ENCODE measurements at places on chromosomes 6 and 20. TPM values are rescaled to one million over a fixed set of nuclear protein-coding genes. Genes with fewer than 3 reads are reported as not detected.

- H3K4me3 ChIP-seq: no peak overlapping the region
- peak; percentile 55 for DNase-seq
- peaks cover 7% of the 10 kb centered on the region for H3K27me3 ChIP-seq
- no peak overlapping the region for H3K27ac ChIP-seq
- no peaks in the 10 kb centered on the region for H3K4me1 ChIP-seq
- no peaks in the 10 kb centered on the region for H3K36me3 ChIP-seq
These were observed 2.5 kb downstream of the RSPO3 start for GRCh38 chr6:127120787-127121636.

GRCh38 chr6:18016698-18017097 lies 29.3 kb upstream of the KIF13A start:
- no peak overlapping the region for H3K4me3 ChIP-seq
- DNase-seq: no peak
- no peaks in the 10 kb centered on the region for H3K4me1 ChIP-seq
- no peak overlapping the region for H3K27ac ChIP-seq

GRCh38 chr6:151627689-151628444 lies 134.1 kb downstream of the CCDC170 start:
- no peak overlapping the region for H3K27ac ChIP-seq
- no peaks in the 10 kb centered on the region for H3K36me3 ChIP-seq
- H3K27me3 ChIP-seq: no peaks in the 10 kb centered on the region
- no peak overlapping the region for H3K4me3 ChIP-seq

DNA sequence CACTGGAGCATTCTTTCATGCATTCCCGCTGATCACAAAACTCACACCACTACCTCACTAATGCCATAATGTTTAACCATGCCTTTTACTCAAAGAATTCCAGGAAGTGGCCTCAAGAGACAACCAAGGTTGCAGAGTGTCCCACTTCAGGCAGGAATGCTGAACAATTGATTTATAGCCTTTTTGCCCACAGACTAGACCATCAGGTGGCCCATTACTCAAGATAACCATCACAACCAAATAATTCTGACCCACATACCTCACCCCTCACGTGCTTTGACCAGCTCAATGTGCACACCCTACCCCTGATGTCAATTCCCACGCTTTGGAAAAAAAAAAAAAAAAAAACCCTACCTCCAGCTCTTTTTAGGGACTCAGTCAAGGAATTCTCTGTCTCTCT lies 220.6 kb upstream of the UFL1 start:
- H3K4me1 ChIP-seq: no peaks in the 10 kb centered on the region
- peak overlapping the region; percentile 60 for H3K27ac ChIP-seq
- no peaks in the 10 kb centered on the region for H3K36me3 ChIP-seq
- H3K27me3 ChIP-seq: no peaks in the 10 kb centered on the region
- H3K4me3 ChIP-seq: no peak overlapping the region

GRCh38 chr6:106163966-106164877 lies 78.1 kb downstream of the PRDM1 start:
- no peaks in the 10 kb centered on the region for H3K27me3 ChIP-seq
- H3K4me3 ChIP-seq: no peak overlapping the region
- H3K27ac ChIP-seq: peak overlapping the region; percentile 73

DNA sequence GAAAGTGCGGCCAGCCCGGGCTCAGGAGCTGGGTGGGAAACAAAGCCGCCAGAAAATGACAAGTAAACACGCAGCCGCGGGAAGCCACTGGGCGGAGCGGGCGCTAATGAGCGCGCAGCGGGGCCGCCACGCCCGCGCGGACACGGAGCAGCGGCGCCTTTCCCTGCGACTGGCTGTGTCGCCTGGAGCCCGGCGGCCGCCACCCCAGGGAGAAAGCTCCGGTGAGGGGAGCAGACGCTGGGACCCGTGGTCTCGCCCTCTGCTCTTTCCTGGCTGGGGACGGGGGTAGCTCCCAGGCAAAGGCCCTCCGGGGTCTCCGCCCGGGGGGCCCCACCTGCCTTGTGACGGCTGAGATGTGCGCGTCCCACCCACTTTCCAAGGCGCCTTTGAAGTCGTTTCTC lies 54.9 kb downstream of the PRR18 start:
- peak; percentile 66 for DNase-seq
- no peaks in the 10 kb centered on the region for H3K4me1 ChIP-seq
- no peaks in the 10 kb centered on the region for H3K36me3 ChIP-seq
- no peaks in the 10 kb centered on the region for H3K27me3 ChIP-seq

DNA sequence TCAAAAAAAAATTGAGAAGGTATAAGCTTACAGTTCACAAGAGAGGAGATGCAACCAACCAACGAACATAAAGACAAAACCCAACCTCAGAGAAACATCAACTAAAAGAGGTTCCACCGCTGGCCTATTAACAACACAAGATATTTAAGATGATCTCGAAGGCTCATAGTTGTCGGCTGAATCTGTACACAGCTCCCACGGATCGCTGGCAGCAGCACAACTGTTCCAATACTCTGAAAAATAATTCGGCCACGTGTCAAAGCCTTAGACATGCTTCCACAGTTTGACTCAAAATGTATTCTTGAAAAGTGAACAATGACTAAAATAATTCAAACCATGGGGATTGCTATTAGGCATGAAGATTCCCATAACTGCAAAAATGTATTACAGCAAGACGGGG lies 13.7 kb downstream of the EXOC2 start:
- no peaks in the 10 kb centered on the region for H3K27me3 ChIP-seq
- no peaks in the 10 kb centered on the region for H3K4me1 ChIP-seq
- H3K27ac ChIP-seq: no peak overlapping the region

- H3K27me3 ChIP-seq: no peaks in the 10 kb centered on the region
- DNase-seq: no peak
- H3K4me3 ChIP-seq: no peak overlapping the region
These were observed 111.6 kb downstream of the ERMARD start for GRCh38 chr6:169862892-169863525.

DNA sequence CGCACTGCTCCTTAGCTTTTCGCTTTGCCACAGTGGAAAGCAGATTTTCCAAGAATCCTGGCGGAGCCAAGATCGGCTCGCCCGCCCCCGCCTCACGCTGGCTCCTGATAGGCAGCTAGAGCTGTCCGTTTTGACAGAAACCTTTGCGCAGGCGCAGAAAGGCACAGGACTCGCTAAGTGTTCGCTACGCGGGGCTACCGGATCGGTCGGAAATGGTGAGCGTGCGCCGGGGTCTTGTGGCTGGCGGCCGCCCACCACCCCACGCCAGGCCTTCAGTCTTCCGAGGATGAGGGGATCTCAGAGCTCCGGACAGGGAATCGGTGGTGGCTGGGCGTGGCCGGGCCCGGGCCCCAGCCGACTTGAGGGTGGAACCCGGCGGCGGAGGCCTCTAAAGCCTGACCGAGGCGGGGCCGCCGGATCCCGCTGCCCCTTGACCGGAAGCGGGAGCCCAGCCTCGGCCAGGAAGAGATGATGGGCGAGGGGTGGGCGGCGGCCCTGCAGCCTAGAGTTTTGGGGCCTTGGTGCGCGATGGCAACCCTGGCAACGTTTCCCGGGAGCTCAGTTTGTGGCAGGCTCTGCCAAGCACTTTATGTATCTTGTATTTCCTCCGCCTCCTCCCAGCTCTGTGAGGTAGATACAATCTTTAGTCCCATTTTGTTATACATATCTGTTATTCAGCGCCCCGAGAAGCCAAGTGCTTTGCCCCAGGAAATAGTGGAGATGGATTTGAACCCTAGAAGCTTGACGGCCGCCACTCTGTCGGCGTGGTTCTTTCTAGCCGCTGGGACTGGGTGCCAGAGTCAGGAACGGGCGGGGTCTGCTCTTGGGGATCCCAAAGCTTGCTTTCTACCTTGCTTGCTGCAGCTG lies at the start of gene DYNLRB1:
Gene DYNLRB1, plus strand, starts transcription at position 176 of the 867 bp plus-strand sequence. Its CDS starts 37 bp downstream, at position 213.
- H3K4me3 ChIP-seq: peak within 1 kb of the TSS; percentile 70
- H3K36me3 ChIP-seq: no peaks in the 10 kb centered on the region
- H3K4me1 ChIP-seq: peaks cover 6% of the 10 kb centered on the region
- peak; percentile 97 for DNase-seq

GRCh38 chr6:4262526-4262925 lies 127.2 kb upstream of the ECI2 start:
- no peaks in the 10 kb centered on the region for H3K27me3 ChIP-seq
- no peak overlapping the region for H3K27ac ChIP-seq
- no peak for DNase-seq
- no peaks in the 10 kb centered on the region for H3K36me3 ChIP-seq

Gene OR2H2
- not detected for total RNA-seq

GRCh38 chr6:127195833-127196232 lies 70.8 kb upstream of the RNF146 start:
- no peaks in the 10 kb centered on the region for H3K36me3 ChIP-seq
- DNase-seq: no peak
- no peaks in the 10 kb centered on the region for H3K27me3 ChIP-seq
- H3K4me1 ChIP-seq: no peaks in the 10 kb centered on the region

Gene COL12A1
- total RNA-seq: 6.5 TPM

DNA sequence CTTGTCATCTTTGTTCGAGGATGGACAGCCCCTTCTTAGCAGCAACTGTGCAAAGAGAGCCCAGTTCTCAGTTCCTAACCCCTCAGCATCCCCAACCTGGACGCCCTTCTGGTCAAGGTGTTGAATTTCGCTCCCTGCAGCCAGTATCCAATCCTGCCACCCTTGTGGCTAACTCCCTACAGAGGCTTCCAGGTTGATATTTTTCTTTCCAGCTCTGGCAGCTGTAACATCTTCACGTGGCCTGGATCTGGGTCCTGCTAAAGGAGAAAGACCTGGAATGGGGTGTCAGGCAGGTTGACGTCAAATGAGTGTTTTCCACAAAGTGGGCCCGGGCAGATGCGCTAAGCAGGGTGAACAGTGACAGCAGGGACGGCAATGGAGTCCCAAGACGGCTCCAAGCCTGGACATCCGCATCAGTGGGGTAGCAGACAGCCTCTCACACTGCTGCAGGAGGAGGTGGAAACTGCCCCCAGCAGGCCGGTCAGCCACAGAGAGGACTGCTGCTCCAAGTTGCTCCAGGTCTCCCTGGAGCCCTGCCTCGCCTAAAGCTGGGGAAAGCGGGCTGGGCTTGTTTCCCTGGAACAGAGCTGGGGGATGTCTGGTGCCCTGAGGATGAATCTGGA lies 1.0 kb upstream of the YTHDF1 start:
- H3K27me3 ChIP-seq: no peaks in the 10 kb centered on the region
- peak overlapping the region; percentile 60 for H3K27ac ChIP-seq
- peaks cover 6% of the 10 kb centered on the region for H3K36me3 ChIP-seq
- peaks cover 26% of the 10 kb centered on the region for H3K4me1 ChIP-seq

DNA sequence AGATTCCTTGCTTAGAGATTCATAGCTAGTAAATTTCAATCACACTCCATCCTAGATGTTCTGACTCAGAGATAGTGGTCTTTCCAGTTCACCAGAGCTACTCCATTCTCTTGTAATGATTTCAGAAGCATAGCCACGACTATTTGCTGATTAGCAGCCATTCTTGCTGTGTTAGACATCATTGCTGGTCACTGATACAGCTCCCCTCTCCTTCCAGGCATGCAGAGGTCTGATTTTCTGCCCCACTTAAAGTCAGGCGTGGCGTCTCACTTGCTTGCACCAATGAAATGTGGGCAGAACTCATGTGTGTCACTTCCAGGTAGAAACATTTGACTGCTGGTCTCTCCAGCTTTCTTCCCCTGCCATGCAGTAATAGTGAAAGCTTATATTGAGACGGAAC lies 168.9 kb upstream of the JARID2 start:
- DNase-seq: no peak
- no peak overlapping the region for H3K27ac ChIP-seq
- no peaks in the 10 kb centered on the region for H3K36me3 ChIP-seq
- no peak overlapping the region for H3K4me3 ChIP-seq

DNA sequence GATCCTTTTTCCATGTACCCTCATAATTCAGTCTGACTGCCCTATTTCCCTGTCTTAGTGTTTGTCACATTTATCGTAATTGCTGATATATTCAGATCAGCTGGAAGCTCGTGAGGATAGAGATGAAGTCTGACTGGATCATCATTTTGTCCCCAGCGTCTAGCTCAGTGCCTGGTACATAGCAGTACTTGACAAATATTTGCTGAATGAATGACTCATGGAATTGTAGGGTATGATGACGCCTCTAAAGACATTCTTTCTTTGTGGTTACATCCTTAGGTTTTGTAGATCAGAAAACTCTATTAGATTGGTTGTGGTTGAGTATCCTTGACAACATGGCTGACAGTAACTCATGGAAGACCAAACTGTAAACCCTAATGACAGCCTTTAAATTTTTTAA lies 68.9 kb downstream of the MTHFD1L start:
- no peak overlapping the region for H3K4me3 ChIP-seq
- no peak for DNase-seq
- no peak overlapping the region for H3K27ac ChIP-seq
- H3K36me3 ChIP-seq: peaks cover 5% of the 10 kb centered on the region

Gene MYMX
- total RNA-seq: 4.3 TPM

GRCh38 chr6:70725817-70726415 lies 58.2 kb downstream of the SMAP1 start:
- H3K4me1 ChIP-seq: no peaks in the 10 kb centered on the region
- H3K27me3 ChIP-seq: no peaks in the 10 kb centered on the region
- H3K36me3 ChIP-seq: no peaks in the 10 kb centered on the region
- no peak for DNase-seq

Gene FAM83B
- total RNA-seq: 4.1 TPM

GRCh38 chr6:51265426-51265825 lies 446.8 kb downstream of the TFAP2B start:
- no peaks in the 10 kb centered on the region for H3K27me3 ChIP-seq
- no peaks in the 10 kb centered on the region for H3K36me3 ChIP-seq
- no peaks in the 10 kb centered on the region for H3K4me1 ChIP-seq
- DNase-seq: no peak
- H3K27ac ChIP-seq: no peak overlapping the region

DNA sequence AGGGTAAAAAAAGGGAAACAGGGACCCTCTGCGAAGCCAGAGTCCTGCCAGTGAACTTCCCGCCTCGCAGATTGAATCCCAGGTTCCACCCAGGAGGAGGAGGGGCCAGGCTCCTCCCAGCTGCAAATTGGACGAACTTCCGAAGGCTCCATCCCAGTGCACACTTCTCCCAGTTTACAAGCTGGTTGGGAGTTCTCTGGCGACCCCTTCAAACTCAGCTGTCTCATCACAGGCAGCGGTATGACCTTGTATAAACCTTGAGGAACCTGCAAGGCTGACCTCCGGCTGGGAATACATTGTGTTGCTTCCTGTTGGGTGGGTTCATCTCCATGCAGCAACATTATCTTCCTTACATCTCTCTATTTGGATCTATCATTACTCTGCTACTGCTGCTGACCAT lies 962.7 kb downstream of the GRIK2 start:
- no peaks in the 10 kb centered on the region for H3K27me3 ChIP-seq
- H3K4me1 ChIP-seq: no peaks in the 10 kb centered on the region
- H3K4me3 ChIP-seq: no peak overlapping the region
- no peak for DNase-seq

Gene HELZ2
- 11.2 TPM for total RNA-seq

GRCh38 chr6:32484614-32484998 lies 44.9 kb downstream of the HLA-DRA start:
- H3K27me3 ChIP-seq: no peaks in the 10 kb centered on the region
- no peak overlapping the region for H3K4me3 ChIP-seq
- no peaks in the 10 kb centered on the region for H3K4me1 ChIP-seq
- DNase-seq: no peak
- no peak overlapping the region for H3K27ac ChIP-seq

Gene TP53TG5
- total RNA-seq: not detected

Gene FOXA2
- 18.8 TPM for total RNA-seq

Gene SLC29A1
- 24.8 TPM for total RNA-seq

- peaks cover 8% of the 10 kb centered on the region for H3K4me1 ChIP-seq
- H3K4me3 ChIP-seq: no peak overlapping the region
- H3K27me3 ChIP-seq: no peaks in the 10 kb centered on the region
These were observed 47.7 kb downstream of the PYGB start for GRCh38 chr20:25295386-25296093.

Measured in pancreas (tissue), 10 donors.